ENCODE measurements at places on chromosomes 2 and 18.

DNA sequence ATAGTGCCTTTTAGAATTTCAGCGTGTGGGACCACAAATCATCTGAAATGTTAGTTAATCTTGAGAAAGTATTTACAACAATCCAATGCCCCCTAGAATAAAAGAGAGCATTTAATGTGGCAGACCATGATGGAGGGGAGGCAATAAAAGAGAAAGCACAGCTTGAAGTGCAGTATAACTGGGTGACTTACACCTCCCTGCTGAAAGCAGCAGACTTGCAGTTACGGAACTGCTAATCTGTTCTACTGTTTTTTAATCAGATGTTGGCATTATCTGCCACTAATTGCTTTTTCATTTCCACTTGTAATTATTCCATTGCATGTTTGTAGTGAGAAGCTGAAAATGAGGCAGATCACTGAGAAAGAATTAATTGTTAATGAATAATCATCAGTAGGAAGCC lies 130.5 kb upstream of the ITGA4 start:
- no peaks in the 10 kb centered on the region for H3K4me1 ChIP-seq
- H3K27ac ChIP-seq = no peak overlapping the region
- H3K4me3 ChIP-seq = no peak overlapping the region
- H3K27me3 ChIP-seq = no peaks in the 10 kb centered on the region
- H3K36me3 ChIP-seq = no peaks in the 10 kb centered on the region
- no peak for DNase-seq

DNA sequence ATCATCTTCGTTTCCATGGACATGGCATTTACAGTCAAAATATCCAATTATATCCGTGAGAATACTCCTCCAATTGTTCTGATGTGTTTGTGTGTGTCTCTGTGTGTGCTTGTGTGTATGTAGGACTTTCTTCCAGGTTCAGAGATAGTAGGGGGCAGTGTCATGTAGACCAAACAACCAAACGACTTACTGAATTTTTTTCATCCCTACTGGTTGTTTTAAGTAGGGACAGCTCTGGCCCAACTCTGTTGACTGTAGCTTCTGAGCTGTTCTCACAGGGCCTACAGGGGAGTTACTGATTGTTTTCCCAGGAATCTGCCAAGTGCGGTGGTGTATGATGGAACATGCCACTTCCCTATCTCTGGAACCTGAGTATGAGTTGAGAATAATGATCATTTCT lies 69.6 kb downstream of the ETAA1 start:
- no peaks in the 10 kb centered on the region for H3K27me3 ChIP-seq
- H3K4me1 ChIP-seq = no peaks in the 10 kb centered on the region
- H3K27ac ChIP-seq = no peak overlapping the region
- no peaks in the 10 kb centered on the region for H3K36me3 ChIP-seq
- H3K4me3 ChIP-seq = no peak overlapping the region
- DNase-seq = no peak

DNA sequence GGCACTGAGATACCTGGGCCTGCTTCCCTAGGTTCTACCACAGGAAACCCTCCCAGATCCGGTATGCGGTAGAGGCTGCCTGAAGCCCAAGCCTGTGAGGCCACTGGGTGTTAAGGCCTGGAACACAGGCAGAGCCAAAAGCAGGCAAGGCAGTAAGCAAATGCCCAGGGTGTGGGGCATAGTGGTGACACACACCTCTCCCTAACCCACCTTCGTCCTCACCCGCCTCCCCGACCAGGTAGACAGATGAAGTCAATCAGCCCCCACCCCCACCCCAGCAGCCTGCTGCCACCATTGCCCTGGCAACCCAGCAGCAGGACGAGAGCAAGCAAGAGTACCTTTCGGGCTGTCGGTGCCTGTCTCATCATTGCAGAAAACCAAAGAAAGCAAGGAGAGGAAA lies 6.1 kb downstream of the DCTN1 start:
- H3K27ac ChIP-seq = no peak overlapping the region
- H3K27me3 ChIP-seq = no peaks in the 10 kb centered on the region
- H3K4me3 ChIP-seq = peak overlapping the region; percentile 60
- H3K4me1 ChIP-seq = peaks cover 20% of the 10 kb centered on the region
- H3K36me3 ChIP-seq = peaks cover 39% of the 10 kb centered on the region

- H3K36me3 ChIP-seq = no peaks in the 10 kb centered on the region
- no peak overlapping the region for H3K27ac ChIP-seq
- peak overlapping the region; percentile 68 for H3K4me3 ChIP-seq
- DNase-seq = no peak
- peaks cover 7% of the 10 kb centered on the region for H3K4me1 ChIP-seq
Observed at GRCh38 chr2:237956402-237956736, 10.4 kb upstream of the UBE2F start.

GRCh38 chr2:46990231-46990588 lies 74.6 kb upstream of the MCFD2 start:
- peaks cover 33% of the 10 kb centered on the region for H3K4me1 ChIP-seq
- DNase-seq = no peak
- H3K36me3 ChIP-seq = peaks cover 21% of the 10 kb centered on the region
- H3K27ac ChIP-seq = peak overlapping the region; percentile 93

DNA sequence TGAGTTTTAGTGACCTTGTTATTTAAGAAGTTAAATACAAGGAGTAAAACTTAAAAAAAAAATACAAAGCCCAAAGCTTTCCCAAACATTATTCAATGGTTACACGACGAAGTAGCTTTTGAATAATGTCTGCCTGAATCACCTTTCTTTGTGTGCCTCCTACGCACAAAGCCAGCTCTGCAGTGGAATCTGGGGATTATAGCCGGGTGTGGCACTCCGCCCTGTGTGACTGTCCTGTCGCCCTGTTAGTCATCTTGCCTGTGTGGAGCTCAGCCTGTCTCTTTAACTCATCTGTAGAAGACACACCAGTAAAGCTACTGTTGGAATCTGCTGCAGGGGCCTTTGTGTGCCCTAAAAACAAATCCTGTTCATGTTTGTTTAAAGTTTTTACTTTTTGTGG lies 79.4 kb upstream of the TCF7L1 start:
- no peaks in the 10 kb centered on the region for H3K27me3 ChIP-seq
- H3K4me1 ChIP-seq = no peaks in the 10 kb centered on the region
- no peak for DNase-seq

GRCh38 chr2:118089139-118089800 lies 999 bp downstream of the INSIG2 start:
- peaks cover 41% of the 10 kb centered on the region for H3K4me1 ChIP-seq
- no peaks in the 10 kb centered on the region for H3K27me3 ChIP-seq
- DNase-seq = no peak

DNA sequence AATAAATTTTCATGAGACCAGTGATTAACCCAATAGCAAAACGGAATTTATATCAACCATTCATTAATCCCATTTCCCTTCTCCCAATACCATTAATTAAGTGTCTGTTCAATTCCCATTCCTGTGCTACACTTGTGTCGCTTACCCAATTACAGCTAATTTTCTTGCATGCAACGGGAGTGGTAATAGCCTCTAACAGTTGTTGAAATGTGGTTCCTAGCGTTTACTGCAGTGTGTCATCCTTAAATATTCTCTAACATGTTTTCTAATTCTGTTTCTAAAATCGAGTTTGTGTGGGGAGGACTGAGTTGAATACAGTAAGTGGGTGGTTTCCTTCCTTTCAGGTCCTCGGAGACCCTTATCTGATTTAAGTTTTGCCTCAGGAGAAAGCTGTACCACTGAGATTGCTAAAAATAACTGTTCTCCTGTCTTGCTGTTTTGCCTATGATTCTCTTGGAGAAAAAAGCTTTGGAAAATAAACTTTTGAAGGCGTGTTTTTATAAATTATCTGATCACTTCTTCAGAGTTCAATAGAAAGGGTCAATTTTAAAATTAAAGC lies 59.3 kb upstream of the LRRTM1 start:
- no peaks in the 10 kb centered on the region for H3K4me1 ChIP-seq
- H3K27ac ChIP-seq = no peak overlapping the region
- H3K36me3 ChIP-seq = no peaks in the 10 kb centered on the region
- no peaks in the 10 kb centered on the region for H3K27me3 ChIP-seq
- H3K4me3 ChIP-seq = no peak overlapping the region
- no peak for DNase-seq

- no peaks in the 10 kb centered on the region for H3K27me3 ChIP-seq
- DNase-seq = no peak
- H3K27ac ChIP-seq = no peak overlapping the region
- no peak overlapping the region for H3K4me3 ChIP-seq
- H3K36me3 ChIP-seq = no peaks in the 10 kb centered on the region
- H3K4me1 ChIP-seq = no peaks in the 10 kb centered on the region
Observed at GRCh38 chr2:58039170-58039611, 7.4 kb upstream of the VRK2 start.

GRCh38 chr2:33670392-33670937 lies 71.4 kb upstream of the FAM98A start:
- no peak for DNase-seq
- H3K4me3 ChIP-seq = no peak overlapping the region
- no peaks in the 10 kb centered on the region for H3K27me3 ChIP-seq
- H3K27ac ChIP-seq = no peak overlapping the region

DNA sequence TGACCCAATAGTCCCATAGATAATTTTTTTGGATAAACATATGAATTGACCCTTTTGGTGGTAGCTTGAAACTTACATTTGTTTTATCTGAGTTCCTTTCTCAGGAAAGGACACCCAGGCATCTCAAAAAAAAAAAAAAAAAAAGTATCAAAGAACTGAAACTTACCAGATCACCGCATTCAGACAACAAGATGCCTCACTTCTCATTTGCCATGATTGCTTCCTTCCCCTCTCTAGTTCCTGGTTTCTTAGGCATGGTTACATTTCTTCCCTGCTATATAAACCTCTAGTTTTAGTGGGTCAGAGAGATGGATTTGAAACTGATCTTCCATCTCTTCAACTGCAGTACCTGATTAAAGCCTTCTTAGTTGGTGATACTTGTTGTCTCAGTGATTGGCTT lies 240.1 kb downstream of the ACKR3 start:
- H3K4me3 ChIP-seq = no peak overlapping the region
- H3K36me3 ChIP-seq = no peaks in the 10 kb centered on the region
- H3K27ac ChIP-seq = no peak overlapping the region
- H3K4me1 ChIP-seq = no peaks in the 10 kb centered on the region
- no peak for DNase-seq

DNA sequence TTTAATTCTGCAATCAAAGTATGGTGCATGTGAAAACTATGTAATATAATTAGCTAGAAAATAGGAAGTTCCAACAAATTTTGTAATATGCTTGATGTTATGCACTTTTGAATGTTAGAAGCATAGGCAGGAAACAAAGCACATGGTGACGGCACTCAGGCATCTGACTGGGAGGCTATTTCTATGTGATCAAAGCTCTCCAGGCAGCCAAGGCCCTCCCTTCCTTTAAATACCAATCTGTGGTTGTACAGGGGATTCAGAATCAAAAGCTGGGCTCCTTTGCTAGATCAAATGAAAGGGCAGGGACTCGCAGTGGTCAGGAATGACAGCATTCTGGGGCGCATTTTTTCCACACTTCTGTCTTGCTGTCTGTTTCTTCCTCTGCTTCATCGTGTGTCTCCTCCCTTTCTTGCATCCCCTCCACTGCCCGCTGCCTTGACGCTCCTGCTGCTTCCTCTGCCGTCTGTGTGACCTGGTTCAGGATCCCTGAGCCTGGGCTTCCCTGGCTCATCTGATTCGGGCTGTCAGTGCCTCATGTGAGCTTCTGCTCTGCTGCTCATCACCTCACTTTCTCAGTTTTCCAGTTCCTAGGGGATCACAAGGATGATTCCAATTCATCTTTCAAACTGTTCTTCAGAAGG lies 30.9 kb downstream of the TMEM182 start:
- H3K4me1 ChIP-seq = peaks cover 16% of the 10 kb centered on the region
- no peaks in the 10 kb centered on the region for H3K36me3 ChIP-seq
- H3K27ac ChIP-seq = no peak overlapping the region
- H3K27me3 ChIP-seq = no peaks in the 10 kb centered on the region
- H3K4me3 ChIP-seq = no peak overlapping the region

GRCh38 chr18:22385718-22386117 lies 32.0 kb downstream of the CTAGE1 start:
- H3K4me1 ChIP-seq = peaks cover 26% of the 10 kb centered on the region
- DNase-seq = no peak

DNA sequence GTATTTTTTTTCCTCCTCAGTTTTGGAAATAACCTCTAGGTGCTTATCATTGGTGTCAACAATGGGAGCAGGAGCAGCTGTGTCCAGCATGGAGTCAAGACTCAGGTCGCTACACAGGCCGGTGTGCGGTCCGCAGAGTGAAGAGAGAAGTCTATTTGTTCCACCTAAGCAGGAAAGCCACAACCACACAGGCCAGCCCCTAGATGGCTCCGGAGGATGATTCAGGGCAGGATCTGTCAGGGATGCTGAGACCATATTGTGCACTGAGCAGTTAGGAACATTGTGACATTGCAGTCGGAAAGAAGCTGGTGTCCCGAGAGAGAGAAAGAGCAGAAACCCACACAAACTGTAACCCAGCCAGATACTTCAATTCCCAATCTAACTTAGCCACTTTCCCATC lies 136.9 kb downstream of the GAREM1 start:
- no peak for DNase-seq
- no peak overlapping the region for H3K4me3 ChIP-seq
- no peaks in the 10 kb centered on the region for H3K36me3 ChIP-seq

DNA sequence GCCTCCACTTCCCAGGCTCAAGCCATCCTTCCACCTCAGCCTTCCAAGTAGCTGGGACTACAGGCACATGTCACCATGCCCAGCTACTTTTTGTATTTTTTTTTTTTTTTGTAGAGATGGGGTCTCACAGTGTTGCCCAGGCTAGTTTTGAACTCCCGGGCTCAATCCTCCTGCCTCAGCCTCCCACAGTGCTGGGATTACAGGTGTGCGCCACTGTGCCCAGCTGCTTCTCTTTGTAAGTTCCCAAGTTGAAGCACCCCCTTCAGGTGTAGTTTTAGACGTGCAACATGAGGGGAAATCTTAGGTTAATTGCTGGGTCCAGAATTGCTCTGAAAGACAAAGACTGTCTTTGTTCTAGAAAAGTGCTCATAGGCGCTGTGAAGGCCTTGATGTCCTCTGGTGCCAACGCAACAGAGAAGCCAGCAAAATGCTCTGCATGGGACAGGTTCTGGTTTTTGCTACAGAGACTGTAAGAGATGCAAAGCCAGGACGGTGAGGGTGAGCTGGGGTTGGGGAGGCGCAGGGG lies 46.6 kb downstream of the RRM2 start:
- H3K36me3 ChIP-seq = no peaks in the 10 kb centered on the region
- no peak overlapping the region for H3K27ac ChIP-seq
- no peak overlapping the region for H3K4me3 ChIP-seq
- no peak for DNase-seq
- no peaks in the 10 kb centered on the region for H3K4me1 ChIP-seq

GRCh38 chr2:36246320-36246990 lies 109.1 kb upstream of the CRIM1 start:
- no peak overlapping the region for H3K4me3 ChIP-seq
- H3K4me1 ChIP-seq = no peaks in the 10 kb centered on the region
- H3K36me3 ChIP-seq = no peaks in the 10 kb centered on the region

DNA sequence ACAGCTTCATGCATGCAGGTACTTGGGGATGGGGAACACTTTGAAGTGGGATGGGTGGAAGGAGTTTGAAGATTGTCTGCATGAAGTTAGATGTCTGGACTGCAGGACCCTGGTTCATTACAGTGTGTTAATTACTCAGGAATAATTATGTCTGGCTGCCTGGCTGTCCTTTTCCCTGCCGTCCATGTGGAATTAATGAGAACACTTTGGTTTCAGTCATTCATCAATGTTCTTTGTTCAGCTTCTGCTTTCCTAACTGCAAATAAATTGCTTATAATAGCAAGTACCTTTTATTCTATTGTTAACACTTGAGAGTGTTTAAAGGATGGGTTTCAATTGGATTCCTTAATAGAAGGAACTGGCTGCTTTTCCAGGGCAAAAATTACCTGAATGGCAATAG lies 35.8 kb downstream of the MTCL1 start:
- H3K27me3 ChIP-seq = no peaks in the 10 kb centered on the region
- H3K4me1 ChIP-seq = no peaks in the 10 kb centered on the region
- no peak overlapping the region for H3K27ac ChIP-seq
- no peaks in the 10 kb centered on the region for H3K36me3 ChIP-seq
- H3K4me3 ChIP-seq = no peak overlapping the region

GRCh38 chr2:159713631-159714246 lies 1.4 kb downstream of the MARCHF7 start:
- DNase-seq = no peak
- H3K27ac ChIP-seq = peak overlapping the region; percentile 98
- peaks cover 36% of the 10 kb centered on the region for H3K4me1 ChIP-seq
